ENCODE measurements at places on chromosomes 5 and 9.

DNA sequence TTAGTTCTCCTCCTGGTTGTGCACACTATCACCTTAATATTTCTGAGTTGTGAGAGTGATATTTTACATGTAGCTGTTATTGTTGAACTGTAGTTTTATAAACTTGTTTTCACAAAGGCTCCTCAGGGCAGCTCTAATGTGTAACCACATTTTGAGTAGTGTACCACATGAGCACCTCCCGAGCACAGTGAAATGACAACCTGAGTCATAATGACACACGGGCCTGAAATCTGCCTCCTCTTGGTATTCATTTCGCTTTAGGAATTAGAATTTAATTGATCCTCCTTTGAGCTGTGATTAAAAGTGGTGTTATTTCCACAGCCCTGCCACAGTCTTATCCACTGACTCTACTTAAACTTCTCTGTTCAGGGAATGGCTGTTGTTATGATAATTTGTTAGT lies 7.9 kb downstream of the MTRR start:
- no peak for DNase-seq
- H3K27ac ChIP-seq, result no peak overlapping the region
- peaks cover 55% of the 10 kb centered on the region for H3K36me3 ChIP-seq
- peaks cover 45% of the 10 kb centered on the region for H3K4me1 ChIP-seq

- no peaks in the 10 kb centered on the region for H3K36me3 ChIP-seq
- no peak for DNase-seq
- H3K4me3 ChIP-seq, result no peak overlapping the region
- no peak overlapping the region for H3K27ac ChIP-seq
These were observed 507.2 kb upstream of the MPDZ start for GRCh38 chr9:13786711-13787110.

DNA sequence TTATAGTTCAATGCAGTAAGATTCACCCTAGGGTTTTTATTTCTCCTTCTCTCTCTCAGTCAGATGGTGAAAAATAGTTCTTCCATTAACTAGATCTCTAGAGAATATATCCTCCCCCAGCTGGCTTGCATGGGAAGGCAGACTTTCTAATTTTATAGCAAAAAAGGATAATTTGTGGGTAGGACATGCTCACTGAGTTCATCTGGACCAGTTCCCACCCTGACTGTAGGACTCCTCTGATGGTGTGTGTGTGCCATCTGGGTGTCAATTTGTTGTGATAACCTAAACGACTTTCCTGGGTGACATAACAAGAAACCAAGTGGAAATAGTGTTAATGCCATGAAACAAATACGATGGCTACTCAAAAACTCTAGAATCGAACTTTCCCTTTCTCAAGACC lies 44.9 kb downstream of the APBA1 start:
- DNase-seq, result no peak
- peaks cover 9% of the 10 kb centered on the region for H3K27me3 ChIP-seq
- no peaks in the 10 kb centered on the region for H3K36me3 ChIP-seq

DNA sequence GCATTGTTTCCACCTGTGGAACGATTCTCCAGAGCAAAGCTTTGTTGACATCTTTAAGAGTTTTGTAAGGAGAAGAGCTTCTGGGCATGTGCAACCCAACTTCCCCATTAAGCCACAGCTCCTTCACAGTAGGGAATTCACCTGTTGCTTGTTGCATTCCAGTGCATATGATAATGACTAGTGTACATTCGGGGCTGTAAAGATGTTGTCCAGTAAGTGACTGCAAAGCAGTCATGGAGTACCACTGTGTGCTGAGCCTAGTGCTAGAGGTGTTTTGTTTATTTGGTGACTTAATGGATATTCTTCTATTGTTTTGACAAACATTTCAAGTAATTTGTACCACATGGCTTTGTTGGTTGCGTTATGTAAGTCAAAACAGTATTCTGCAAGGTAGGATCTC lies 12.8 kb downstream of the UGCG start:
- no peak overlapping the region for H3K4me3 ChIP-seq
- DNase-seq, result no peak
- no peaks in the 10 kb centered on the region for H3K27me3 ChIP-seq
- peaks cover 36% of the 10 kb centered on the region for H3K36me3 ChIP-seq

DNA sequence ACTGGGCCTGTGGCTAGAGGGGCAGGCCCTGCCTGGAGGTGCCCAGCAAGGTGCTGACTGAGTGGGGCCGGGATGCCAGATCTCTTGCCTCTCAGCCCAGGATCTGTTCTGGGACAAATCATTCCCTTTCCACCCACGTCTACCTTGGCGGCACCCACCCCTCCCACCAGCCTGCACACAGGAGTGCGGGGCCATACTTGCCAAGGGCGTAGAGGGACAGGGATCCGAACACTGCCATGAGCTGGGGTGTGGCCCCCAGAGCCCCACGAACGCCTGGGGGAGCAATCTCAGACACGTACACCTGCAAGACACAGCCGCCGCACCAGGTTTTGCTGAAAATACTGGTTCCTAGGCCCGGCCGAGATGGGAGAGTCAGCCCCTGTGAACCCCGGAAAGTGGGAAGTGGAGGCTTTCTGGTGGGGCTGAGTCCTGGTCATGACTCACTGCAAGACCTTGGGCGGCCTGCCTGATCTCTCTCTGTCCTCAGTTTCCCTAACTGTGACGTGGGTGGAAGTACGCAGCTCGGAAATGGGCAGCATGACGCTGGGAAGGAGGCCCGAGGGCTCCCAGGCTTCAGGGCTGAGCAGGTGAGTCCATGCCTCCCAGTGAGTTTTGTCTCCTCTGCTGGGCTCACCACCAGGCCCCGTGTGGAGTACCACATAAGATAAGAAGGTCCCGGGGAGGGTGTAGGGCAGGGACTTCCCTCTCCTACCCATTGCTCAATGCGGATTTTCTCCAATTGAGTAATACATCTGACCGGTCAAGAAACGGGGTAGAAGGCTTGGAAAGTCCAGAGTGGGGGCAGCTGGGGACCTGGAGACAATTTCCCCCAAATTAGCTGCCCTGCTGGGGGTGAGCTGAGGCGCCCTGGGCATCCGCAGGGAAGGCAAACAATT lies 2.6 kb downstream of the SLC2A6 start:
- no peak overlapping the region for H3K27ac ChIP-seq
- no peaks in the 10 kb centered on the region for H3K36me3 ChIP-seq
- no peak for DNase-seq
- H3K4me1 ChIP-seq, result peaks cover 12% of the 10 kb centered on the region
- no peak overlapping the region for H3K4me3 ChIP-seq

DNA sequence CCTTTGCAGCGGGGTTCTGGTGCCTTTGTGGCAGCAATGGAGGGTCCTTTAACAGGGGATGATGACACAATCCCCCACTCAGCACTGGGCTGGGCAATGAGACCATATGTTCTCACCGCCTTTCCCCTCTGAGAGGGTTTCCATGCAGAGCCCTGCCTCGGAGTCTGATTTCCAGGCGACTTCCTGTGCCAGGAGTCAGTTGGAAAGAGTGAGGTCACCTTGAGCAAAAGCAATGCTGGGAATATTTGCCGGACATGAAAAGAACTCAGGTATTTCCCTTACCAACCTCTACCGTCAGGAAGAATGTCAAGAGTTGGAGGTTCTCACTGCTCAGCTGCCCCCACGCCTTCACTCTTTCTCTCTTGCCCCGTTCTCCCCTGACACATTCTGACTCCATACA lies 284.2 kb upstream of the IRX1 start:
- H3K4me1 ChIP-seq, result no peaks in the 10 kb centered on the region
- H3K4me3 ChIP-seq, result no peak overlapping the region
- H3K27ac ChIP-seq, result no peak overlapping the region
- H3K27me3 ChIP-seq, result no peaks in the 10 kb centered on the region
- no peaks in the 10 kb centered on the region for H3K36me3 ChIP-seq
- no peak for DNase-seq

- no peak overlapping the region for H3K4me3 ChIP-seq
- no peaks in the 10 kb centered on the region for H3K36me3 ChIP-seq
- no peaks in the 10 kb centered on the region for H3K4me1 ChIP-seq
- H3K27me3 ChIP-seq, result peaks cover under 1% of the 10 kb centered on the region
These were observed 48.6 kb downstream of the FOXI1 start for GRCh38 chr5:170154297-170154696.

DNA sequence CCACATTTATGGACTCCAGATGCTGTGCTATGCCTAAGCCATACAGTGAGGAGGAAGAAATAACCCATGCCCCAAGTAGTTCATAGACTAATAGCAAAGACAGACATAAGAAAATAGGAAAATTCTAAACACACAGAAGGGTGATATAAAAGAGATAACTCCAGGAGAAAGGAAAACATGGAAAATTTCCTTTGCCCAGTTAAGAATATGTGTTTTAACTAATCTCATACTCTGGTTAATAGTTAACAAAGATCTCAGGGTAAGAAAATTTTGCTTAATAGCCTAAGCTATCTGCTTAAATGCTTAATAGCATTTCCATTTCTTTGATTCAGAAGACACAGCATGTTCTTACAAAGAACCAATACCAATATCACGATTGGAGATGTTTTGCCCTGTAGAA lies 358.0 kb downstream of the MSX2 start:
- no peaks in the 10 kb centered on the region for H3K4me1 ChIP-seq
- H3K36me3 ChIP-seq, result no peaks in the 10 kb centered on the region
- no peaks in the 10 kb centered on the region for H3K27me3 ChIP-seq
- no peak for DNase-seq

GRCh38 chr9:126611592-126612325 lies 2.0 kb upstream of the LMX1B start:
- peak overlapping the region; percentile 77 for H3K27ac ChIP-seq
- peaks cover 7% of the 10 kb centered on the region for H3K36me3 ChIP-seq
- peaks cover 97% of the 10 kb centered on the region for H3K27me3 ChIP-seq
- H3K4me1 ChIP-seq, result peaks cover 21% of the 10 kb centered on the region

- peaks cover 13% of the 10 kb centered on the region for H3K36me3 ChIP-seq
- DNase-seq, result no peak
- no peak overlapping the region for H3K4me3 ChIP-seq
These were observed 32.2 kb downstream of the IER5L start for GRCh38 chr9:129145841-129146292.

DNA sequence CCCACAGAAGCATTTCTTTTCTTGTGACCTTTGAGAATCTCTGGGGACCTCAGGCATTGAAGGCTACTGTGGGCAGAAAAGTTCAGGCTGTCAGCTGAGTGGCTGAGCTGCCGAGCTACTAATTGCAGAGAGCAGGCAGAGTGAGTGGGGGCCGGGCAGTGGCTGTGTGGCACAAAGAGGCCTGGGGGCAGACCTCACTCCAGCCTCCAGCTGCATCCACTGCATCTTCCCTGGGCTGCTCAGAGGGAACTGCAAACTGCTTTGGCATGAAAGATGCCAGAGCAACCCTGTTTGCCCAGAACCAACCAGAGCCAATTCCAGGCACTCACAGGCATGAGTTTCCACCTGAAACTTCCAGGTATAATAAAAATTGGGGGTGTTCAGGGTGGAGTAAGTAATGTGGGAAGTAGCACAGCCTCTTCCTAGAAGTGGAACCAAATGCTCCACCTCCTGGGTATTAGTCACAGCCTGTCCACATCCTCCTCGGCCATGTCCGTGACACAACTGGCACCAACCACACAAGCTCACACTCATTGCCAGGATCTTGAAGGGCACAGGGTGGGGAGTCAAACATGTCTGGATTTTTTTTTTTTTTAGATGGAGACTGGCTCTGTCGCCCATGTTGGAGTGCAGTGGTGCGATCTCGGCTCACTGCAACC lies 548.9 kb downstream of the BNC2 start:
- H3K36me3 ChIP-seq, result no peaks in the 10 kb centered on the region
- H3K27me3 ChIP-seq, result no peaks in the 10 kb centered on the region
- no peaks in the 10 kb centered on the region for H3K4me1 ChIP-seq

GRCh38 chr5:98872674-98873073 lies 56.1 kb downstream of the CHD1 start:
- no peak overlapping the region for H3K27ac ChIP-seq
- H3K4me1 ChIP-seq, result no peaks in the 10 kb centered on the region
- DNase-seq, result no peak
- H3K27me3 ChIP-seq, result no peaks in the 10 kb centered on the region

DNA sequence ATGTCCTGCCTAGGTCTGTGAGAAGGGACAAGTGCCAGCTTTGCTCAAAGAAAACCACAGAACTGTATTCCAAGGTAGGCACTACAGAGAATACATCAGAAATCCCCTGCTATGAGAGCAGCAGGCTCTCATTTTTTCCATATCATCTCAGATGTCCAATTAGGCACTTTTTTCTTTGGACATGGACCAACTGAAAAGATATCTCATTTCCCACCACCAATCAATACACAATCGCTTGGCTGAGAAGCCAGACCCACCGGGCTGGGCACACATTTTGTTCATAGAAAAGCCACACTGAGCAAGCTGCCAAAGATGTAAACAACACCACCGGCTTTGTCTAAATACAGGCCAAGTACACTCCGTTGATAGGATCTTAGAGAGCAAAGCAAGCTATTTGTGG lies 25.9 kb downstream of the STOM start:
- peaks cover 12% of the 10 kb centered on the region for H3K36me3 ChIP-seq
- no peak overlapping the region for H3K27ac ChIP-seq
- no peak overlapping the region for H3K4me3 ChIP-seq
- no peak for DNase-seq
- no peaks in the 10 kb centered on the region for H3K27me3 ChIP-seq
- H3K4me1 ChIP-seq, result no peaks in the 10 kb centered on the region

DNA sequence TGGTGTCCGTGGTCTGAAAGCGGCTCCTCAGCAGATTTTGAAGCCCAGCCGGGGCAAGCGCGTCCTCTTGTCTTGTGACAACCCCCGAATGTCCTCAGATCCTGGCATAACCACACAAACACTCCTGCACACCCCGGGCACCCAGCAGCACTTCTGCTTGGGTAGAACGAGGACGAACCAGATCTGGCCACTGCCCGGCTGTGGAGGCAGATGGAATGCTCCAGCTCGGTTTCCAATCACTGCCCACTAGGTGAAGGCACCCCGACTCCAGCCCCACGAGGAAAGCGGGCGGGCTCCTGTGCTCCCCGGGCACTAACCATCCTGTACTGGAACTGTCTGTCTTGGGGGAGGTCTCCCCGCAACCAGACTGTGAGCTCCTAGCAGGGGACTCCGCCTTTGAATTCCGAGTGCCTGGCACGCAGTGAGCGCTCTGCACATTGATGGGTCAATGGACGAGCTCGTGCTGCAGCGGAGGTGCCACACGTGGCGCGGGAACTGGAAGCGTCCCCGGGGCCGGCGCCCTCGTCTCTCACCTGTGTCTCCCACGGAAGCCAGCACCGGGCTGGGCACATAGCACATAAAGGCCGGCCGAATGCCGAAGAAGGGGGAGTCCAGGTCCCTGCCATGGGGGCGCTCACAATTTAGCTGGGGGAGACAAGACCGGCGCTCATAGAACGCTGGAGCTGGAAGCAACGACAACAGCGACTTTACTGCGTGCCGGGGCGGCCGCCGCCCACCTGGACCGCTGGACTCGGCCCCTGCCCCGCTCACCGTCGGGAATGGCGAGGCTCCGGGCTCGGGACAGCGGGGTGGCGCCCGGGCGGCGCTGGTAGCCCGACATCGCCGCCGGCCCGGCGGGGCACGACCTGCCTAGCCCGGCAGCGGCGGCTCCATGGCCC lies 608 bp downstream of the ENTR1 start:
- H3K4me3 ChIP-seq, result peak overlapping the region; percentile 87
- H3K4me1 ChIP-seq, result peaks cover 68% of the 10 kb centered on the region
- peaks cover 50% of the 10 kb centered on the region for H3K36me3 ChIP-seq
- DNase-seq, result peak; percentile 55
